ENCODE measurements at places on chromosomes 1 and 21.

- DNase-seq: peak; percentile 69
Observed at GRCh38 chr1:111769517-111770146, 13.9 kb downstream of the DDX20 start.

DNA sequence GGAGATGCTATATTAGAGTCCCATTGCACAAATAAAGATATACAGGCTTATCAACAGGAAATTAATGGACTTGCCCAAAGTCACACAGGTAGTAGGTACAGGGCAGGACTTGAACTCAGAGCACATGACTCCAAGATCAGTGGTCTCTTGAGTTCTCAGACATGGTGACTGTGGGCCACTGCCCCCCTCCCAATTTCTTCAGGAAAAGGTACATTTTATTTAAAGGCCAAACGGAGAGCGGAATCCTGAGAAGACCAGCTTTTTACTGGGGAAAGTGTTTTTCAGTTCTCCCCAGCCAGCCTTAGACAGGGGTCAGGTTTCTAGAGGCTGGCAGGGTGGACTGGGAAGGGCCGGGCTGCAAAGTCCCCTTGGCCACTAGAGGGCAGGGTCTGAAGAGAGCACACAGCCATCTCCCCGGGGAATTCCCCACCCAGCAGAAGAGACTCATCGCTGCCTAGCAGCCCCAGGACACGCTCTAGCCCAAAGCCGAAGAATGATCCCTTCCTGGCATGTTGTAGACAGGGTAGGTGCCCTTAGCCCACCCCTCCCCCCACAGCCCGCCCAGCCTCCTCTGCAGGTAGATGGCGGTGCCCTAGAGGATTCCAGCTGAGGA, 29.7 kb downstream of the ACP6 start:
- DNase-seq: peak; percentile 95

- DNase-seq: no peak
Observed at GRCh38 chr1:17653276-17653675, 101.9 kb upstream of the ACTL8 start.

- DNase-seq: no peak
Observed at GRCh38 chr1:31441558-31441957, 28.5 kb downstream of the SERINC2 start.

DNA sequence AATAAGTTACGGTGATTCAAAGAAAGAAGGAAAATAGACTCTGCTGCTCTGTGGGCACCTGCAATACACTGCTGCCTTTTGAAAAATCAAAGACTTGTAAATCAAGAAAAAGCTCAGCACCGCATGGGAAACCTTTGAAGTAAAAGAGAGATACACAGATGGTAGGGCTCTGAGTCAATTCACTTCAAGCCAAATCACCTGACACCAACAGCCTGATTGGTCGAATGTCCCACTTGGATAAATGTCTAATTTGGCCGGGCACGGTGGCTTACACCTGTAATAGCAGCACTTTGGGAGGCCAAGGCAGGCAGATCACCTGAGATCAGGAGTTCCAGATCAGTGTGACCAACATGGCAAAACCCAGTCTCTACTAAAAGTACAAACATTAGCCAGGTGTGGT, 19.2 kb upstream of the RCAN3 start:
- DNase-seq: no peak

DNA sequence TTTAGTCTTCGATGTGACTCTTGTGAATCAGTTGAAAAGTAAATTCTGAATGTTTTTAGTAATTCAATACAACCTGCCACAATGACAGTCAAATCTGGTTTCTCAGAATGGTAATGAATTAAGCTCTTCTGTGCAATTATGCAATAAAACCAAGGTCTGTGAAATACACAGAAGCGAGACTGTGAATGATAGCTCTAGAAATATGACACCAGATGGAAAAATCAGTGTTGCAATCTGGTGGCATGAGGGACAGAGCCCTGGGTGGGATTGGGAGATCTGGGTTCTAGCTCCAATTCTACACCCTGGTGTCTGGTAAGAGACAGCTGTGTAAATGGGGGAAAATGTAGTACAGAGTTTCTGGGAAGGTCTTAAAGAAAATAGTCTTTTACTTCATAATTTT, 586.4 kb upstream of the ZRANB2 start:
- DNase-seq: peak; percentile 71

DNA sequence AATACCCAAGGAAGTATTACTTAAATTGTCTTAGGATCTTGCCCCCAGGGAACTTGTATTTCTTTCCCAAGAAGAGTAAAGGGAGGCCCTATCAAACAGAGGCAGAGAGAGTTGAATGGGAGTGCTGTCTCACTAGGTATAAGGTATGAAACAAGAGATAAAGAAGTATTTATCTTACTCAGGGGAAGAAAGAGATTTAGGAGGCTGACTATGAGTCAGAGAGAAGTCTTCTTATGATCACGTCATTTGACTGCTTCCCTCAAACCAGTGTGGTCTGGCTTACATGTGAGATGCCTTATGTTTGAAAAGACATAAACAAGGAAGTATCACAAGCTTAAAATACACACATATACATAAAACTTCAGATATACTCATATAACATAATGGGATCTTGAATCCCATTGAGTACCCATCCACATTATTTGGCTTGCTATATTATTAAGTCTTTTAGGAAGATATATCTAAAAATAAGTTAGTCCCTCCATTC, 29.6 kb downstream of the DUSP10 start:
- no peak for DNase-seq

GRCh38 chr1:7670334-7671145, 100.6 kb upstream of the VAMP3 start:
- no peak for DNase-seq

- DNase-seq: no peak
Observed at GRCh38 chr1:212346601-212347000, 61.4 kb downstream of the PPP2R5A start.

DNA sequence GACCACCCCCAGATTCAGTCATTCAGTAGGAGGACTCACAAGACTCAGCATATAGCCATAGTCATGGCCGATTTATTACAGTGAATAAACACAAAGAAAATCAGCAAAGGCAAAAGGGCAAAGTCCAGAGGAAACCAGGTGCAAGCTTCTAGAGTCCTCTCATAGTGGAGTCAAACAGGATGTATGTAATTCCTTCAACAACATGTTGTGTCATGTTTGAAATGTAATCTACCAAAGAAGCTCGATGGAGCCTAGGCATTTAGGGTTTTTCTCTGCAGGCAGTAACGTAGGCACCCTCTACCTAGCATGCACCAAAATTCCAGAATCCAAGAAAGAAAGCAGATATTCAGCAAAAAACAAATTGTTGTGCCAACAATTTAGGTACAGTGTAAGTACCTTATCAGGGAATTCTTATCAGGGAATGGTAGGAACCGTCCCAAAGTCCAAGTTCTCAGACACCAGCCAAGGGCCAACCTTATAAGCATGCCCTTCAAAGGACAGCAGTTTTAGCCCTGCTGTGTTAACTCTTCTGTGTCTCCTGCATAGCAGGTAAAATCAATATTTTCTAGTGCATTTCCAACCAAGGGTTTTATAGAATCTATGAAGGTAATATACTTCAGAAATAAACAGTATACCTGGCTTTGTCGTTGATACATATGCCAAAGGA, 16.1 kb upstream of the SLAMF6 start:
- DNase-seq: peak; percentile 93

GRCh38 chr1:92511541-92511940, 24.8 kb upstream of the GFI1 start:
- no peak for DNase-seq

- DNase-seq: no peak
Observed at GRCh38 chr21:36803051-36803645, 104.2 kb downstream of the SIM2 start.

- no peak for DNase-seq
Observed at GRCh38 chr1:66768965-66769364, 16.7 kb downstream of the DYNLT5 start.

DNA sequence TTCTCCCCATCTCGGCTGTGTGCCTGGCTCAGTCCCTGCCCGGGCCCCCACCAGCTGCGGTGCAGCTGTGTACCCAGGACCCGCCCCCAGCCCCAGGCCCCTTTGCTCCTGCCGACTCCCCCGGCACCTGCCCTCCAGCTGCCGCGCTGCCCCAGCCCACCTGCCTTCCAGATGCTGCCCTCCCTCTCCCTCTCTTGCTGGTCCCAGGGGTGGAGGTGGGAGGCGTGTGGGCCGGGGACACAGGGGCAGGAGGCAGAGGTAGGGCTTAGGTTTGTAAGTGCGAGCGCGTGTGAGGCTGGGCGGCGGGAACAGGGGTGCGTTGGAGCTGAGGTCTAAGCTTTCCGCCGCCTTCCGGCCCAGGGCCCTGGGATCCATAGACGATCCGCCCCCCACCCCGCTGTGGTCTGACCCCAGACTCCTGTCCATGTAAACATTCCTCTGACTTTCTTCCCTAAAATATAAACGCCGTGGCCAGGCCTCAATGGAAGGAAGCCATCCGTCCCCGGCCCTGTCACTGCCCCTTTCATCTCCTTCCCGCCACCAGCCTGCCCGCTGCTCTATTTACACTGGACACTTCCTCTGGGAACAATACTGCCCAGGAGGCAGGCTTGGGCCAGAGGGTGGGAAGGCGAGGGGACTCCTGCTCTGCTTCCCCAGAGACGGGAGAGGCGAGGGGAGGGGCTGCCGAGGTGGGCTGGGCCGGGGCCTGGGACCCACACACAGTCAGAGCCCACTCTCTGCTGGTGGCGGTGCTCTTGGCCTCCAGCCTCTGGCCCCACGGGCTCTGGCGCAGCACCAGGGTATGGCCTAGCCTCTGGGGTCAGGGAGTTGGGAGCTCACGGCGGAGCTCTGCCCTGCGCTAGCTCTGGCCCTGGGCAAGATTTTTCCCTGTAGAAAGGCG, 128.3 kb downstream of the CASZ1 start:
- DNase-seq: peak; percentile 36

Data from NCI-H526 (cell line).